ENCODE measurements at places on chromosomes 1 and 21.

GRCh38 chr1:162134646-162135045, 65.2 kb downstream of the NOS1AP start:
- no peak for DNase-seq

DNA sequence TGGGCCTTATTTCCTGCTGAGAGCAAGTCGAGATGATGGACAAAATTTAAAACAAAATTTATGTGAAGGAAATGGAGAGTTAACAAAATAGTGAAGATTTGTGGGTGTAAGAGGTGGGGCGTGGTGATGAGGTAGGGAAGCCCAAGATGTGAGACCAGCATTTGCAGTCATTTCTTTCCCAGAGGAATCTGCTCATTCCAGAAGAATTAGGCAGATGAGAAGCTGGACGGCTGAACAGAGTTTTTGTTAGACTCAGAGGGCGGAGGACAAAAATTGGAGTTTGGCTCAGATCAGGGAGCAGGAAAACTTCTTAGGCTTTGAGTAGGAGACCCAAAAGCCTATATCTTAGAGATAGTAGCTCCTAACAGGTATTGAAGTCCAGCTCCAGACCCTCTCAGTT, 65.3 kb downstream of the CAMTA1 start:
- DNase-seq, result no peak

DNA sequence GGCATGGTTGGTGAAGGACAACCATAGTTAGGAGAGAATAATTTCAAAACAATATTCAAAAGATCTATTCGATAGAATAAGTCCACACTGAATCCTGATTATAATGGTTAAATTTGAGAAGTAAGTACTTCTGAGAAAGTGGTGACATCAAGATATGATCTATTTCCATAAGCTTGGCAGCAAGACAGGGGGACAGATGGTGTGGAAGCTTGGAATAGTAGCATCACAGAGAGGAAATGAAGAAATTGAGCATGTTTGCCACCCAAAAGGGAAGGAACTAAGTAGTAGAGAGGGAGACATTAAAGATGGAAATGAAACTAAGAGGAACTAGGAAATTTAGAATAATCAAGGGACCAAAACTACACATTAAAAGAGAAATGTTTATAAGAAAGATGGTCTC, 94.5 kb downstream of the OLFM3 start:
- DNase-seq, result no peak

DNA sequence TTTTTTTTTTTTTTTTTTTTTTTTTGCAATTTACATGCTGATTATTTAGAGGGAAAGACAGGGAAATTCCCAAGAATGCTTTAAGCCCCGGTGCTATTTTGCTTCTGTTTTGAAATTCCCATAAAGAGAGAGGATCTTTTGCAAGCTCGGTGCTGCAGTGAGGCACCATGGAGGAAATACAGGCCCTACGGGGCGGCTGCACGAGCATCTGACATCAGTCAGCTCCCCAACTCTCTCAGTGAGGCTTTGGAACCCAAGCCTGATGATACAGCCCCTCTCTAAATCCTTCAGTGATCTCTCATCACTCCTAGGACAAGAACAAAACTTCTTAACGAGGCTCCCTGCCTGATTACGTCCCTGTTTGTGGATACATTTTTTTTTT, 791 bp upstream of the CHI3L1 start:
- DNase-seq, result no peak

DNA sequence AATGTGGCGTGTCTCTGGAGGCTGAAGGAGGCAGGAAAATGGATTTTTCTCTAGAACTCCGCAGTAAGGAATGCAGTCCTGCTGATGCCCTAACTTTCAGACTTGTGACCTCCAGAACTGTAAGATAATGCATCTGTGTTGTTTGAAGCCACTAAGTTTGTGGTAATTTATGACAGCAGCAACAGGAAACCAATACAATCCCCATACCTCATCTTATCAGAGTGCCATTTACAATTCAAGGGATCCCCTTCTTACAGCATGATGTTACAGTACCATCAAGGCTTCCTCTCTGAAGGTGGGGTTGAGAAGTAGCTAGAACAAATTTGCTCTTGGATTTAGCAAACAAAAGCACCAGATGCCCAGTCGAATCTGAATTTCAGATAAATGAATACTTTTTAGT, 21.6 kb downstream of the ABCA4 start:
- no peak for DNase-seq

DNA sequence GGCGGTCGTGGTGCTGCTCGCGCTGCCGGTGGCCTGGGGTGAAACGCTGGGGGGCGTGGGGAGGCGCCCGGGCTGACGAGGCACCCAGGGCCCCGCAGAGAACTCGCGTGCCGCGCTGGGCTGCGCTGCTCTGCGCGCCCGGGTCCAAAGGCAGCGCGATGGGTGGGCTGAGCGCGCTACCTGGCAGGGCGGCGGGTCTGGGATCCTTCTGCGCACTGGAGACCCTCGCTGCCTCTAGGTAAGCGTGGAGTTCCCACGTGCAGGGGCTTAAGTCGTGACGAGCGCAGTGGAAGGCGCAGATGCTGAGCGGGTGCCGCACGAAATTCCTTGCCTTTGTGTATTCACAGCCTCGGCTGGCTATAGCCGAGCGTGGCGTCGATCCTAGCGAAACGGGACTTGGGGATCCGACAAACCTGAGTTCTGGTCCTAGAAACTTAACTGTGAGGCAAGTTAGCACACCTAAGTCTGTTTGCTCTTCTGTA, 24.6 kb downstream of the CR1L start:
- DNase-seq, result no peak

DNA sequence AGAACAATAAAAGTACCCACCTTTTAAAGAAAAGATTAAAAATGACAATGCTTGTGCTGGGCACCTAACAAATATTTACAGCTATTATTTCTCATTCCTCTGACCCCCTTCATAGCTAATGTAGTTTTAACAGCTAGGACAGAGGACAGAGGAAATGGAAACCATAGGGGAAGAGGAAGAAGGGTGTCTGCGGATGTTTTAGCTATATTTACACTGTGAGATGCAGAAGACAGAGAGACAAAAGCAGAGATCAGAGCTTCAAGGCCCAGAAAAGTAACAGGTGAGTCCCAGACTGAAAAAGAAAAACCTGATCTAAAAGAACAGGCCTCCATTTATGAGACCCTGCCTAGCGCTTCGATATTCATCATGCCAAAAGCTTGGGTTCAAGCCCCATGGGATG, 72.0 kb downstream of the ZNF281 start:
- DNase-seq, result no peak
